ENCODE measurements at places on chromosomes 5 and 9.

DNA sequence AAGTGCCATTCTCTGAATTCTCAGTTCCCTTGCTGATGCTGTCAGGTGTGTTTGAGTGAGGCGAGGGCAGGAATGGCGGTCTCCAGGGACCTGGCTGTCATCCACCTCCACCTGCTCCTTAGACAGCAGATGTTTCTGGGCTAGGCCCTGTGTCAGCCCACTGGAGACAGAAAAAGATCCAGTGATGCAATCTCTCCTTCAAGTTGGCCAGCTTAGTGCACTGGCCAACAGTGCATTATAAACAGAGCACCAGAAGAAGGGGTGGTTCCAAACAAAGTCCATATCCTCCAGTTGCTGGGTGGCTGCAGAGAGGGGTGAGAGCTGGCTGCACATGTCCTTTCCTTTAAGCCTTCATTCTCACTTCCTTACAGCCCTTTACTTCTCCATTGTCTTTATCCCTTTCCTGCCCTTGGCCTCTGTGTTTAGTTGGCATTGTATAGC lies 26.5 kb downstream of the NANS start:
- no peak for DNase-seq

DNA sequence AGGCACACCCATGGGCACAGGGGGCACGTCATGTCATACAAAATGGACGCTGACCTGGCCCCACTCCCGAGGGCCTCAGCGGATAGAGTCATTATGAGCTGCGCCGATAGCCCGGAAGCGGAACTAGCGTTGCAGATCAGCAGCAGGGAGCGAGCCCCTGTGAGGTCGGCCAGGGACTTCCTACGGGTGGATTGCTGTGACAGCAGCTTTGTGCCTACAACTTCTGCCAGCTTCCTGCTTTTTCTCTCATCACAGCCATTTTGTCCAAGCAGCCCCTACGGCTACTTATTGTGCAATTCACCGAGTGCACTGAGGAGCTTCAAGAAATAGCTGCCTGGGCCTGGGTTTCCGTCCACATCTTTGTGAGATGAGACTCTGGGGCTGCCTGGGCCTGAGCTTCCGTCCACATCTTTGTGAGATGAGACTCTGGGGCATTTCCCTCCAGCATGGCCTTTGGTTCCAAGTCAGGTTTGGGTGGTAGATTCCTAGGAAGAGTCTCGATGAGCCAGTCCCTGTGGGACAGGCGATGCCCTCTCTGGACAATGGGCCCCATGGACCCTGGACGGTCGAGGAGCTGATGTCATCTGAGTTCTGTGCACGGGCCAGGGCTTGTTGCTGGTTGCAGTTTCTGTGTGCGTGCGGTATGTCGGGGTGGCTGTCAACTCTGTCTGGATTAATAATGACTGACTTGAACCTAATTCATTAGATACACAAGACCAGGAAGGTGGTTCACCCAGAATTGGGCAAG lies 67.0 kb upstream of the GNE start:
- DNase-seq, result no peak

GRCh38 chr5:52342361-52342760 lies 445.4 kb upstream of the ITGA1 start:
- no peak for DNase-seq

DNA sequence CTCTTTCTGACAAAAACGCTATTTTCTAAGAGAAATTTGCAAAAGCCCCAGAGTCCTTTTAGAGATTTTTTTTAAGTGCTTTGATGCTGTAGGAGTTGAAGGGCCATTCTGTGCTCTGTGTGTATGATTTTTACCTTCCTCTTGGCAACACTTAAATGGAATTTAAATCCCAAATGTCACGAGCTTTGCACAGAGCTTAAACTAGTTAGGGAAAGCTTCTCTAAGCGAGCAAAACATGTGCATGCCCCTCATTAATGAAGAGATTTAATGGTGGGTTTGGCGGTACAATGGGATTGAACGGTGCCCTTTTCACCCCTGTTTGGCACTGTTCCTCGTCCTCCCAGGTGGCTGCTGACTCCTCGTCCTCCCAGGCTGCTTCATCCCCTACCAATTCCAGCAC lies 220.7 kb downstream of the DRD1 start:
- DNase-seq, result no peak

All from stimulated activated CD4-positive, alpha-beta T cell treated with anti-CD3 and anti-CD28 coated beads, Interleukin-1b, Interleukin-23, amount 100 ng/mL, for 48 hours (primary cell).